Hematopoietic multipotent progenitor cell treated with erythropoietin and hydrocortisone succinate and interleukin-3 and kit ligand, for 15 days (in vitro differentiated cells): ENCODE measurements at places on chromosomes 4 and X.
A peak's percentile ranks its signal among the peaks of the same experiment; 100 is the strongest.

- no peak for DNase-seq
Observed at GRCh38 chr4:70518716-70519115, 347 bp downstream of the AMTN start.

GRCh38 chr4:36177946-36178345, 66.4 kb downstream of the ARAP2 start:
- no peak for DNase-seq

DNA sequence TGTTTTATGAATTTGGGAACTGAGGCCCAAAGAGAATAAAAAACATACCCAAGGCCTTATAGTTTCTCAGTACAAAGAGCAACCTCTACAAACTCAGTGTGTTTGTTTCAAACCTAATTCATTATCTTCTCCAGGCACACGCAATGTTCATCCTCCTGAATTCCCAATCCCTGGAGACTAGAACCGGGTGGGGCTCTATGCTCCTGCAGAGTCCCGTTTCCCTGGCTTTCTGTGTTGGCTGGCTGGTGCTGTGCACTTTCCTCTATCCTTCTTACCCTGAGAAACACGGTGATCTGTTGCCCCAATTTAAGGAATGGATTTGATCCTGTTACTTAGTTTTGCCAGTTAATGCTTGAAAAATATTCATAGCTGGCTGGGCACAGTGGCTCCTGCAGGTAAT, 63.9 kb downstream of the FGFBP1 start:
- no peak for DNase-seq

DNA sequence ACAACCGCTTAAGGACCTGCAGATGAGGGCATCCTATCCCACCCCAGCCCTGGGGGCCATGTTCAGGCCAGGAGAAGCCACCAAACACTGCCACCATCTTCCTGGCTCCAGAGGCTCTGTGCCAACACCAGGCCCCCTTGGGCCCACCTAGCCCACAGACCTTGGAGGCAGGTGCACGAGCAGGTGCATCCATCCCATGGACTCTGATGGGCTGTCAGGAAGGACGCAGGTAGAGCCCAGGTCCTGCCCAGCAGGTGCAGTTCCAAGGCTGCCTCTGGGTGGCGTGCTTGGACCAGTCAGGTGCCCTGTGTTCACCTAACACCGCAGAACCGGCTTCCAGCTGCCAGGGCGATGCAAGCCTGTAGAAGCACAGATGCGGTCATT, 22.8 kb upstream of the PDE6B start:
- DNase-seq: peak; percentile 11

DNA sequence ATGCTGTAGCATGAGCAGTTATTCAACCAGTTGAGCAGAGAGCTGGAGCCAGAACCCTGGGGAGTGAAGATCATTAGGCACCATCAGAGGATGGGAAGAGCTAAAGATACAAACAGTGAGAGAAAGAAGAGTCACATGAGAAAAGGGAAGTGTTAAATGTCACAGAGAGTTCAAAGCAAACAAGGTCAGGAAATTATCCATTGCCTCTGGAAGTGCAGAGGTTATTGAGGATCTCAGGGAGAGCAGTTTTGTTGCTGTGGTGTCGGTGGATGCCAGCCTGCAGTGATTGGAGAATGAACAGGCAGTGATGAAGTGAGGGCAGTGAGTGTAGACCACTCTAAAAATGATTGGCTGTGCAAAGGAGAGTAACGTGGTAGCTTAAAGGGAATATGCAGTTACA, 17.7 kb downstream of the SPARCL1 start:
- no peak for DNase-seq

- DNase-seq: no peak
Observed at GRCh38 chr4:173211838-173212237, 43.2 kb downstream of the GALNT7 start.

DNA sequence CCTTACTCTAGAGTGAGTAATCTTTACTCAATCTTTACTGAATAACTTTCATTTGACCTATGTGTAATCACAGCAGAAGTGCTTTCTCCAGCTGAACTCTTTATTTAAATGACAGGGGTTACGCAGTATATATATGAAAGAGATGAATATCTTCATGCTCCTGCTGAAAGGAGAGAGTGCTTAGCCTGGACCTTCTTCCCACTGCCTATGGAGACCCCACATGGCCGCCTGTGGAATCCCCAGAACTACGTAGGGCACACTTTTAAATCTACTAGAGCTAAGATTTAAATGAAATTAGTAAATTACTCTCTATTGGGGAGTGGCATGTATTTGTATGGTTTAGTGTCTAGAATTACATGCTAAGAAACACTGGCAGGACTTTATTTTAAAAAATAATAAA, 391.2 kb downstream of the ANKRD50 start:
- DNase-seq: no peak

DNA sequence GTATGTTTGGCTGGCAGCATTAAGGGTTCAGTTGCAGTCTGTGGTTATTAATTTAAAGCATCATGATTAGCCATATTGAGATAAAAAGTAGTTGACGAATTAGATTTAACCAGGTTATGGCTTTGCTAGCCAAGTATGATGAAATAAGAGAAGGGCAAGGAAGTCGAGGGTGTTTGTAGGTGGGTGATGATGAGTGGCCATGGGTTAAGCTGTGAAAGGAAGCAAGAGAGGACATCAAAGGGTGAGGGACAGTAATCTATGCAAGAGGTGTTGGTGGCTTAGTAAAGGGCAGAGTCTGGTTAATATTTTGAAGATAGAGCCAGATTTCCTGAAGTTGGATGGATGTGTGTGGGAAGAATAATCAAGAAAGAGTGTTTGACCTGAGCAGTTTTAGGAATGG, 44.5 kb downstream of the STIM2 start:
- no peak for DNase-seq

DNA sequence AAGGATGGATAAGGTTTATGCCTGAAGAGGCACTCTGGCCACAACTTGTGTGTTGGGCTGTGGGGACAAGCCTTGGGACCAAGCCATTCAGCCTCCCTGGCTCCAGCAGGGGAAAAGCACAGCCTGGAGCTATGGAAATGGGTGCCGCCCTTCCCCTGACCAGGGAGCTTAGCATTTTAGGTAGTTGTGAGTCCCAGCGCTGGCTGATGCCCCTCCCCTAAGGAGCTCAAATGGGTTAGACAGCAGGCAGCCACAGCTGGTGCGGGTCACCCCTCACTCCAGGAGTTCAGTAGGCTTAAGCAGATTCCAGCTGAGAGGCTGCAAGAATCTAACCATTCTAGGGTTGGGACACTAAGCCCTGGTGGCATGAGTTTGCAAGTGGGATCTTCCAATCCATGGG, 172.9 kb downstream of the KCNIP4 start:
- no peak for DNase-seq

- no peak for DNase-seq
Observed at GRCh38 chr4:26763063-26763462, 97.6 kb upstream of the STIM2 start.

- no peak for DNase-seq
Observed at GRCh38 chr4:146647615-146648460, 9.1 kb downstream of the POU4F2 start.

- peak; percentile 32 for DNase-seq
Observed at GRCh38 chr4:112765317-112765974, 128.5 kb downstream of the LARP7 start.

GRCh38 chrX:150268839-150269355, 94.2 kb upstream of the MAMLD1 start:
- DNase-seq: no peak

DNA sequence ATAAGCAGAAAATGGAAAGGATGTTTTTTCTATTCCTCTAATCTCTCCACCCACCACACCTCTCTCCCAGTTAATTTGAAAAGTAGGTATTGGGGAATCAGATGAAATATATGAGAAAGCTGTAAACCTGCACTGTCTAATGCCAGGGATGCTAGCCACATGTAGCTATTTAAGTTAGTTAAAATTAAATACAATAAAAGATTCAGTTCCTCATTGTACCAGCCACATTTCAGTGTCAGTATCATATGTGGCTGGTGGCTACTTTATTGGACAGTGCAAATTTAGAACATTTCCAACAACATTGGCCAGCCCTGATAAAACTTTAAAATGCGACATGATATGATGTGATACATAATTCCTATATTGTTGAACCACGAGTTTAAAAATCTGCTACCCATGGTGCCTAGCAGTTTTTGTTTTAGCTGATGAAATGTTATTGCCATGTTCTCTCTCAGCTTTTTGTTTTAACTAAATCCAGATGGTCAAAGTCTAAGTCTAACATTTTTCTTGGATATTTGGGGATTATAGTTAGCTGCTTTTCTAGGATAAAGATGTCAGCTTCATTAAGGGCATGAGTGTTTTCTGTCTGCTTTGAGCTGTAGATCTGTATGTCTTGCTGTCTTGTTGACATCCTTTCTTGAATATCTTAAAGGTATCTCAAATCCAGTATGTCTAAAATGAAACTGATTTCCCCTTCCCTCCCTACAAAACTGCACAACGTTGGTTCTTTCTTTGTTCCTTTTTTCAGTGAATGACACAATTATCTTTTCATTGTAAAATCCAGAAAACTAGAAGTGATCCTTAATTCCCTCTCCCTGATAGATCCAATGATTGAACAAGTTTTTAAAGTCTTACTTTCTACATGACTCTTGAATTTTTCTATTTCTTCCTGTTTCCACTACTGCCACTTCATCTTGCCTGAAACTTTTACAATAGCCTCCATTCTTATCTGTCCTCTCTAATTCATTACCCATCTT, 6.2 kb downstream of the ARFIP1 start:
- DNase-seq: no peak

DNA sequence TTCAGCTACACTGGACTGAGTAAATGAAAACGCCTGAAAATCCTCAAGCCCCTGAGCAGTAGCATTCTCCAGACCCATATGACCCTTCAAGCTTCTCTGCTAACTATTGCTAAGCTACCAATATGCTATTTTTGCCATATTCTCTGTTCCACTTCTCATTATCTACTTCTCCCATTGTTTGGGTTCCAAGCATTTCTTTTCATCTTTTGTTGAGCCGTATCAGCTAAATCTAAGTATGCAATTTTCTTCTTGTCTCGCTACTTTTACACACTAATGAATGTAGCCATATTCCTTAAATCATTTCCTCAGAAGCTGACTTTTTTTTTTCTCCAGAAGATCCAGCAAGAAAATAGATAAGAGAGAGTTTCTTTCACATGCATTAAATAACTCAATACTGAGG, 128.4 kb downstream of the AGTR2 start:
- DNase-seq: no peak

- no peak for DNase-seq
Observed at GRCh38 chr4:150816491-150816890, 198.6 kb downstream of the LRBA start.

DNA sequence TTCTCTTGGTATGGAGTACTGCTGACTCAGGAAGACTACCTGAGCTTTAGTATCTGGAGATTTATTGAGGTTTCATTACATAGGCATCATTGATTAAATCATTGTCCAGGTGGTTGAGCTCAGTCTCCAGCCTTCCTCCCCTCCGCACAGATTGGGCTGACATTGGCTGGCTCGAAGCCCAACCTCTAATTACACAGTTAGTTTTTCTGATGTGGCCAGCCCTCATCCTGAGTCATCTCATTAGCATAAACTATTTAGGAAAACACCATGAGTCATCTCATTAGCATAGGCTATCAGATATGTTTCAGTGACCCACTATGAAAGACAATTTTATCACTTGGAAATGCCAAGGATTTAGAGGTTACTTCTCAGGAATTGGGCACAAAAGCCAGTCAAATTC, 93.9 kb upstream of the ANKRD50 start:
- DNase-seq: no peak

- DNase-seq: no peak
Observed at GRCh38 chr4:123588631-123589241, 192.1 kb downstream of the SPRY1 start.

GRCh38 chrX:50877310-50877709, 33.2 kb upstream of the BMP15 start:
- DNase-seq: no peak

GRCh38 chr4:122658377-122658776, 37.5 kb upstream of the IL21 start:
- no peak for DNase-seq

DNA sequence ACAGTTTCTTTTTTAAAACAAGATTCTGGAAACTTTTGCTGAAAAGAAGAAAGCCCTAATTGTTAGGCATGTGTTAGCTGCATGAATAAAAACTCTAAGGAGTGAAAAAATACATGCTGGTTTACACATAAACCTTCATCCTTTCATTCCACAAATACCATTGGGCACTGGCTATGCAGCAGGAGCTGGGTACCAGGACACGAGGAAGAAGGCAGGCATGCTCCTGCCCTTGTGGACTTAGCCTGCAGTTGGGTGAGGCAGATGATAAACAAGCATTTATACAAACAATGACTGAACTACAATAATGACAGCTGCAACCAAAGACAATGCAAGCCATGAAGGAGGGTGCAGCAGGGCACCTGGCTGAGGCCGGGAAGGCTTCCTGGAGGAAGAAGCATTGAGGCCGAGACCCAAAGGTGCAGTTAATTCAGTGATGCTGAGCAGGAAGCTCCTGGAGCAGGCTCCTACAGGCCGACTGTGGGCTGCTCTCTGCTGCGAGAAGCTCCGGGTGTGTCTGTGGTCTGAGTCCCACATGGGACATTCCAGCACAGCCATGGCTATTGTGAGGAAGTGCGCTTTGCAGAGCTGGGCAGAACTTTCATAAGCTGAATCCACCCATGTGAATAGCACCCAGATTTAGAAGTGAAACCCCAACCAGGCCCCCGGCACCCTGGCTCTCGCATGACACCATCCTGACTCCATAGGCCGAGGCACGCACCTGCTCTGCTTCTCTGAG, 44.0 kb upstream of the MXD4 start:
- DNase-seq: no peak

- DNase-seq: no peak
Observed at GRCh38 chrX:86383681-86384540, 235.7 kb downstream of the DACH2 start.

DNA sequence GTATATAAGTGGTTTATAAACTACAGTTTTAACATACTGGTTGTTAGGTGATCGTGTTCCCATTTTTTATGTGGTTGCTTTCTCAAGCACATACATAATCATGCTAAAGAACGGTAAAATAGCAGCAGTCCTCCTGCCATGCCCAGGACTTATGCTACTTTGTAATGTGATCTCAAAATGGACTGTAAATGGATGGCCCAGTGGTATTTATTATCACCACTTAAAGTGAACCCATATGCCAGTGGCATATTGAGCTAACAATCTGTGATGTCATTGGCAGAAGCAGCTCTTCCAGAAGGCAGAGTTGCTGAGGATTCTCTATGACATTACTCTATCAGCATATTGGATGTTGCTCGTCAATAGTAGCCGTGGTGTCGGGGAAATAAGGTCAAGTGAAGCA, 28.6 kb downstream of the ANK2 start:
- no peak for DNase-seq

GRCh38 chrX:107710617-107711391, 64.8 kb downstream of the TSC22D3 start:
- DNase-seq: peak; percentile 33

DNA sequence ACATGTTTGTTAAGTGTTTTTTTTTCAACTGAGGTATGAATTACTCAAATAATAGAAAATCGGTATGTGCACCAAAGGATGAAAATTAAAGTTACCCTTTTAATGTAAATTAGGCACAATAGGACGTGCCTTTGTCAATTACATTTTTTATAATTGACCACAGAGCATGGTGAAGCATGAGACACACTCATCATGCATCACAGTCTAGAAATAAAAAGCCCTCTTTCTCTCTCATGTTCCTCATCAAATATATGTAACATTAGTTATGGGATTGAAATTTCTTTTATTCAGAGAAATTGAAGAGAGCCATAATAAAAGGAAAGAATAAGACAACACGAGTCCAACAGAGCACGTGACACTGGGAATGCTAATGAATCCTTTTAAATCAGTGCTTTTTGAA, 3.5 kb downstream of the GNRHR start:
- no peak for DNase-seq
